ENCODE measurements at places on chromosomes 6 and 20.

DNA sequence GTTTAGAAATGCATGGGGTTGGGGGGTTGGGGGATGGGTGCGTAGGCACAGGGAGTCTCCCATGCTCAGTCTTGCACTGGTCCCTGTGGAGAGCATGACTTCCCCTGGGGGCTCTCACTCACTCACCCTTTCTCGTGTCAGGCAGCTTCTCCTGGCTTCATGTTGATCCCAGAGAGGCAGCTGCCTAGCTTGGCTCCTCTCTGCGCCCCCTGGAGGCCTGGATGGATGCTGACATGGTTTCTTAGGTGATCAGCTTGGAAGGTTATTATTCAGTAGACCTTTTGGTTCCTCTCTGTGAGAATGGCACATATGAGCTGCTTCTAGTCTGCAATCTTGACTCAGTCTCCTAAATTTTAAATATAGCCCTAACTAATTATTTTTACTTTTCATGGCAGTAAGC, 109.3 kb upstream of the FAM83B start:
- DNase-seq: peak; percentile 37

GRCh38 chr6:104599821-104600638, 259.7 kb downstream of the HACE1 start:
- DNase-seq: no peak

GRCh38 chr6:144219056-144219685, 66.0 kb upstream of the UTRN start:
- peak; percentile 65 for DNase-seq

GRCh38 chr6:141415896-141416295, 716.8 kb upstream of the GJE1 start:
- no peak for DNase-seq

GRCh38 chr20:48649104-48649626, 178.6 kb downstream of the PREX1 start:
- no peak for DNase-seq

- peak; percentile 81 for DNase-seq
These were observed at the start of gene TEAD3 for GRCh38 chr6:35496841-35497570. Gene TEAD3 (minus strand): TSS chr6:35497079.

DNA sequence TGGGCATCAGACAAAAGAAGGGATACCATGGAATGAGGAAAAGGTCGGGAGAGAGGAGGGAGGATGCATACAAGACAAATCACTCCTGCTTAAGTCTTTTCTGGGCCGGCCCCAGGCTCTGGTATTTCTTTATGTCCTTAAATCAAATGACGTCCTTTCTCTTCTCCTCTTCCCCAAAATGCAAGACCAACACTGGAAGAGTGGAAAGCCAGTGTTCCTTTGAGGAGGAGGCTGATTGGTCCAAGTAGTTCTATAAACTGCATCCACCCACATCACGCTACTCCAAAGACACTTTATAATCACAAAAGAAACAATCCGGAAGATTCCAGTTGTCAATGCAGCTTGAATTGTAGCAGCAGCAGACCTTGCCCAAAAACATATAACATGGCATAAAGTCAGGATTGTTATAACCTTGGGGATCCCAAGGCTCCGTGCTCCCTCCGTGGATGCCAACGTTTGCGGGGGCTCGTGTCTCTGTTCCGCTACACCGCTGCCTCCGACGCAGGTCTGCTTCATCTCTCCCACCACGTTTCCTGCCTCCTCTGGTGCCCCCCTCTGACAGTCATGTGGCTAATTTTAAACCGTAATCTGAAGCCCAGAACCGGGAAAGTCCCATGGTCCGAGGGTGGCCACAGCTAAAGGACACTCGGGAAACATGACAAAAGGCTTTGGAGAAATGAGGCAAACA, 47.1 kb downstream of the MCUR1 start:
- DNase-seq: no peak

- peak; percentile 89 for DNase-seq
These were observed 45.0 kb downstream of the SLC23A2 start for GRCh38 chr20:4956200-4956810.

DNA sequence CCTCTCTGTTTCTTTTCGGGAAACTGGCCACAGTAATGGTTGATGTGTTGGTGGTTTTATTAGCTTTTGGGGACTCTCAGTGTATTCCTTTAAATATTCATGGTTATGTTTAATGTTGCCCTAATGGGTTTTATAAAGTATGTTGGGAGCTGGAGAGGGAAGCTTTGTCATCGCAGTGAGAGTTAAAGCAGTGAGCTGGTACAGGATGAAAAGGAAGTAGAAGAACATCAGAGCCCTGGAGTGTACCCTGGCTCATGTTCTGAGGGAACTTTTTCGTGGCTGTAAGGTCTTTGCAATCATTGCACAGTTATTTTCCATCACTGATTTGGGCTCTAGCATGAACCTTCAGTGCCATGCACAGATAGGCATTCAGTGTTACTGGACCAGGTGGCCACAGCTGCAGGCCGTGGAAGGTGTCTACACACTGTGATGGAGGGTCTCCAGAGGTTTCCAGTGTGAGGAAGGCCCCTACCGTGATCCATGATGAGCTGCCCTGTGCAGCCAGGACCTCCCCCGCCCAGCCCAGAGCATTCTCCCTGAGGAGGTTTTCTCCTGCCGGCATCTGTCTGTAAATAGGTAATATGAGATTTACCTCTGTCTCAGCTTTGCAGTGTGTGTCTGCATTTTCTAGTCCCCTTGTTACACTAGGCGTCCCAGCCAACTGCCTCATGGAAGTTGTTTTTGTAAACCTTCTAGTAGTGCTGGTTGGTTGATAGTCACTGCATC, 22.4 kb upstream of the TMEM217 start:
- peak; percentile 30 for DNase-seq

- DNase-seq: peak; percentile 99
These were observed 23.8 kb upstream of the FAM217A start for GRCh38 chr6:4102687-4103244.

DNA sequence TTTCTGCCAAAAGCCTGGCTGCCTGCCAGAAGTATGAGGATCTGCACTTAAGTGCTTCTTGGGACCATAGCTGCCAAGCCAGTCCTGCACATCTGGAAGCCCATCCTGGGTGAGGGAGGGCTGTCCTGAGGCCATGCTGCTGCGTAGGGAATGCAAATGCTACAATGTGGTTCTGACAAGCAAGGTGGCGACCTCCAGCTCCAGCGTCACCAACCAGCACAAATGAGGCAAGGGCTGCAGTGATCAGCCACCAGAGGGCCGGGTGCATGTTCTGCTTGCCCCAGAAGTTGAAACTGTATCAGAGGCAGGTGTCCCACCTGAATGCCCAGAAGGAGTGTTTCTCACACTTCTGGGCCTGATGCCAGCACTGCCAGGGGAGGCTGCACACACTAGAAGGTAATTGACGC, 99.1 kb upstream of the KCNQ5 start:
- DNase-seq: peak; percentile 61

- no peak for DNase-seq
These were observed 49.6 kb downstream of the MOCS1 start for GRCh38 chr6:39884696-39885095.

- peak; percentile 55 for DNase-seq
These were observed 342.0 kb downstream of the SOX4 start for GRCh38 chr6:21935561-21936028.

GRCh38 chr6:33417128-33417902, 592 bp downstream of the CUTA start:
- DNase-seq: no peak

- DNase-seq: no peak
These were observed 11.4 kb upstream of the TSPYL4 start for GRCh38 chr6:116265041-116265829.

DNA sequence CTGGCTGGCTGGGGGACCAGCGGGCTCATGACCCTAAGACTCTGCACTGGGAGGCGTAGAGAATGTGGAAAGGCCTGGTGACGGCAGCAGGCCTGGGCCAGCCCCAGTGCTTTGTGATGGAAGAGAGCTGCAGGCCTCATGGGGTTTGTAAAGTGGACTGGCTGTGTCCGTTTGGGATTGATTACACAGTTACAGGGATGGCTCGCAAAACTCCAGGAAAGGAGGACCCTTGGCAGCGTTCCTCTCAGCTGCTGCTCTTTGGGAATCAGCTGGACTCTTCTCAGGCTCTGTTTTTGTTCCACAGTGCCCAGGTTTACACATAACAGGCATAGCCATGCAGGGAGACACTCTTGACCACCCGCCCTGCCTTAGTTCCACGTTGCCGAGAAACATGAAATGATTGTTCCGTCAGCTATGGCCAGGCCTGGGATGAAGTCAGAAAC, 89.0 kb downstream of the SLX4IP start:
- no peak for DNase-seq

DNA sequence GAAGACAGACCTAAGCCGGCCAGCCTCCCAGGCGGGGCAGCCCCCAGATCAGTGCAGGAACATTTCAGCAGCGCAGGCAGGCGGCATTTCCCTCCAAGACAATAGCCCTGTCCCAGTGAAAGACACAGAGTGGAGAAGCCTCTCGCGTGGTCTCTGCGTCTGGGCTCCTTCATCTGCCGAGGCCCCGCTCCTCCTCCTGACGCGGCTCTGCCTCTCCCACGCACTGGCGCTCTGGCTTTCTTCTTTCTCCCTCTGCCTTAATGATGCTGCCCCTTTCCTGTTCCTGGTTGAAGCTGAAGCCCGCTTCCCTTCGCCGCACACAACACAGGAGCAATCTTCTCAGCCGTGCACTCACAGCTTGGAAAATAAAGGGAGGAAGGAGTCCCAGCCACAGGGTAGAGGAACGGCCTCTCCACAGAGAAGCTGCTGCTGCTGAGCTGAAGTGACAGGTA, 347.5 kb downstream of the CDH4 start:
- DNase-seq: no peak

DNA sequence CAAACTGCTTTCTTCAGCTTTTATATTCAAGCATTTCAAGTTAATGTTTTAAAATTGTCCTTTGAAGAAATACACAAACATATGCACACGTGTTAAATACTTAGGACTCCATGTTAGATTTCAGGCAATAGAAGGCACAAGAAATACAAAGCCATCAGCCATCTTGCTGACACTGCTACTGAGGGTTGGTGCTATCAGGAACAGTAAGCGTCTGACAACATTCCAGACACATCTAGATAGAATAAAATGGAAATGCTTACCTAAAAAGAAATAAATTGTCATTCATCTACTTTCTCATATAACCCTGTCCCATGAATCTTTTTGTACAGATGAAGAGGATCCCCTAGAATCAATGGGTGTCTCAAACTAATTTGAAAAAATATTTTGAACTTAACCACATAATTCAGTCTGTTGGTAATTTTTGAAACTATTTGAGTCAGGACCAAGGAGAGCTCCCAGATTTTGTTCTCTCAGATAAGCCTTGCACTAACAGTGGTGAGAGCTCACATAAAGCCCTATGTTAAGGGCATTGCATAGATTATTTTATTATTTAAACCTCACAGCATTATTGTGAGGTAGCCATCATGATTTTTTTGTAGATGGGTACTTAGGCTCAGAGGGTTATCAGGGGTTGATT, 631.1 kb upstream of the POU3F2 start:
- DNase-seq: no peak

GRCh38 chr6:6596529-6597328, 8.2 kb downstream of the LY86 start:
- no peak for DNase-seq

- DNase-seq: peak; percentile 65
These were observed 25.3 kb upstream of the HECA start for GRCh38 chr6:139109558-139109957.

GRCh38 chr6:119355157-119355556, 5.6 kb upstream of the MAN1A1 start:
- DNase-seq: no peak

DNA sequence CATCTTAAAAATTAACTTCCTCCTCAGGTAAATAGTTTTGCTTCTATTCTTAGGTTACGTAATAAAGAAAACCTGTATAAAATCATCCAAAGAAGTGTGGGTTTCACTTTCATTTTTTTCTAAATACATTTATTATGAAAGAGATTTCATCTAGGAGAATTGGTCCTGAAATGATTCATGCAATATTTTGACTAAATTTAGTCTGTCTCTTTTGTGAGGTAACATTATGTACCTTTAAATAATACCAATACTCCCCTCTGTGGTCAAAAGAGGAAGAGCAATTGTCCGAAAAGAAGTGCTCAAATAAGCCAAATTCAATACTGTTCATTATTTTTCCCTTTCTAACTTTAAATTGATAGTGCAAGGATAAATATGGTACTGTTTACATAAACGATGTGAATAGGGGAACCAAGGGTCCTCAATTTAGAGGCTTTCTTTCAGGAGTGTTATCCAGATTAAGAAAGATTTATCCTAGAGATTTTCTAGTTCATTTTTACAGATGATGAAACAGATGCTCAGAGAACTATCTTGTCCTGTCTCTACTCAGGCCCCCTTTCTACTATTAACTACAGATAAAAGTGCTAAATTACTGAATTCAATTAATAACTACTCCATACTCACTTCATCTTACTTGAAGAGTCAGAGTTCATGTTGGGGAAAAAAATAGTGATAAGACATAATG, 26.2 kb downstream of the CYP39A1 start:
- peak; percentile 57 for DNase-seq

DNA sequence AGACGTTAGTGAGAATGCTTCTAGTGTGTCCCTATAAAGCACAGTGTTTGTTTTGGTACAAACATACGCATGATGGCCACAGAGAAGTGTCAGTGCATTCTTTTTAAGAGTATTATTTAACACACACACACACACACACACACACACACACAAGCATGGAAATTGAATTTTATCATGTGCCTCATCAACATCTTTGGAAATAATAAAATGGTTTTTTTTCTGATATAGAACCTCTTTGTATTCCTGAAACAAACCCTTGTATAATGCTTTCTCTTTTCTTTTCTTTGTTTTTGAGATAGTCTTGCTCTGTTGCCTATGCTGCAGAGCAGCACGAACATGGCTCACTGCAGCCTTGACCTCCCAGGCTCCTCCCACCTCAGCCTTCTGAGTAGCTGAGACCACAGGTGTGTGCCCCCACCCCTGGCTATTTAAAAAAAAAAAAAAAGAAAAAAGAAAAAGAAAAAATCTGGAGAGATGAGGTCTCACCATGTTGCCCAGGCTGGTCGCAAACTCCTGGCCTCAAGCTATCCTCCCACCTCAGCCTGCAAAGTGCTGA, 116.2 kb upstream of the SYNDIG1 start:
- no peak for DNase-seq

GRCh38 chr6:136015531-136015930, 164.0 kb downstream of the PDE7B start:
- DNase-seq: no peak

- no peak for DNase-seq
These were observed 35.2 kb downstream of the ILRUN start for GRCh38 chr6:34661357-34661756.

- no peak for DNase-seq
These were observed 64.5 kb upstream of the TASP1 start for GRCh38 chr20:13703265-13703664.

DNA sequence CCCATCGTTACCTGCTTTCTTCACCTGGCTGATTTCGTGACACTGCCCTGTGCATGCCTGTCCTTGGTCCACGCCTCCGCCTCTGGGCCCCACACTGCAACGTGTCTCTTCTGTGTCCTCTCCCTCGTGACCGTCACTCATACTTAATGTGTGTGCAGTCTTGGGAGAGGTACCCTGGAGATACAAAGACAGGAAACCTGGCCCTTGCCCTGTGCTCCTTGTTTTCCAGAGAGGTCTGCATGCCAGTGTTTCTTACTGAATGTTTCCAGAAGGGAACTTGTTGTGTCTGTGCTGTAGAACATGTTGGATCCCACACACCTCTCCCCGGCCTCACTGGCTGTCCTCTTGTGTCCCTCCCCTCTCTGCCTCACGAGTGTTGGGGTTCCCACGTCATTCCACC, 45.8 kb downstream of the SNX9 start:
- DNase-seq: no peak
